ENCODE measurements at places on chromosomes 12 and 14. TPM values are rescaled to one million over a fixed set of nuclear protein-coding genes. Genes with fewer than 3 reads are reported as not detected.

Gene MYBPC1
- total RNA-seq = not detected

Gene KRT6A
- not detected for total RNA-seq

Gene CAPZA3
- total RNA-seq = not detected

Gene SLC6A13
- total RNA-seq = not detected

Gene AMHR2
- total RNA-seq = not detected

Gene CDKN3
- total RNA-seq = 45.9 TPM

Gene OTUB2
- 3.6 TPM for total RNA-seq

Gene RAB15
- total RNA-seq = 54.3 TPM

- no peak overlapping the region for H3K27ac ChIP-seq
- H3K27me3 ChIP-seq = no peaks in the 10 kb centered on the region
- H3K4me3 ChIP-seq = peak overlapping the region; percentile 27
These were observed 33.4 kb downstream of the ACADS start for GRCh38 chr12:120758798-120759590.

- no peak overlapping the region for H3K27ac ChIP-seq
- H3K36me3 ChIP-seq = no peaks in the 10 kb centered on the region
- H3K4me1 ChIP-seq = no peaks in the 10 kb centered on the region
These were observed 27.1 kb upstream of the CLMN start for GRCh38 chr14:95346820-95347219.

- H3K27ac ChIP-seq = no peak overlapping the region
- H3K4me1 ChIP-seq = peaks cover under 1% of the 10 kb centered on the region
- H3K4me3 ChIP-seq = no peak overlapping the region
- DNase-seq = no peak
- H3K36me3 ChIP-seq = peaks cover 22% of the 10 kb centered on the region
These were observed 56.1 kb upstream of the FBRSL1 start for GRCh38 chr12:132433641-132434395.

DNA sequence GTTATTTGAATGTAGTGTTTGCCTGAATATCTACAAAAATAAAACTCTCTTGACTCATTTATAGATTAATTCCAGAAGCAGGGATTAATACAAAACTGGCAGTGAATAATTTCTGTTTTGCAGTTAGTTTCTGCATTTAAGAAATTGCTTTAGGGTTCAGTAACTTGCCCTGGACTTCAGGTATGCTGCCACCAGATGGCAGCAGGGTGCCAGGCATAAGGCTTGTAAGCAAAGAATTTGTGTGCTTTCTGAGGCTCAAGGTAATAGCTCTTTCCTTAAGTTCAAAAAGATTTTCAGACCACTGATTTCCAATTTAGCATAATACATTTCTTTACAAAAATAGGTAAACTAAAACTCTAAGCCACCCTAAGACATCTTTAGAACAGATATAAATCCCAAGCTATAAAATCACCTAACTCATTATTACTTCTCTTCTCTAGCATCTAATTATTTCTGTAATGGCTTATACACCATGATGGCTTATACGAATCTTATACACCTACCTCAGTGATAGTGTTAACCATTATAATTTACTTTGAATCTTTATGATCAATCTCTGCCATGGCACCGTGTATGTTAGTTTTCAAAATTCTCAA lies 398.3 kb downstream of the APAF1 start:
- peaks cover 4% of the 10 kb centered on the region for H3K36me3 ChIP-seq
- H3K4me3 ChIP-seq = no peak overlapping the region
- no peaks in the 10 kb centered on the region for H3K4me1 ChIP-seq
- H3K27ac ChIP-seq = no peak overlapping the region
- peak; percentile 71 for DNase-seq
- no peaks in the 10 kb centered on the region for H3K27me3 ChIP-seq

- no peaks in the 10 kb centered on the region for H3K4me1 ChIP-seq
- no peaks in the 10 kb centered on the region for H3K36me3 ChIP-seq
- H3K27ac ChIP-seq = no peak overlapping the region
- H3K4me3 ChIP-seq = peak overlapping the region; percentile 91
- peak; percentile 41 for DNase-seq
These were observed 947 bp downstream of the GAS2L3 start for GRCh38 chr12:100574187-100575074.

- no peaks in the 10 kb centered on the region for H3K36me3 ChIP-seq
- H3K27ac ChIP-seq = no peak overlapping the region
- H3K27me3 ChIP-seq = no peaks in the 10 kb centered on the region
- peak; percentile 40 for DNase-seq
- no peak overlapping the region for H3K4me3 ChIP-seq
These were observed 113.7 kb downstream of the LMO3 start for GRCh38 chr12:16492240-16492639.

DNA sequence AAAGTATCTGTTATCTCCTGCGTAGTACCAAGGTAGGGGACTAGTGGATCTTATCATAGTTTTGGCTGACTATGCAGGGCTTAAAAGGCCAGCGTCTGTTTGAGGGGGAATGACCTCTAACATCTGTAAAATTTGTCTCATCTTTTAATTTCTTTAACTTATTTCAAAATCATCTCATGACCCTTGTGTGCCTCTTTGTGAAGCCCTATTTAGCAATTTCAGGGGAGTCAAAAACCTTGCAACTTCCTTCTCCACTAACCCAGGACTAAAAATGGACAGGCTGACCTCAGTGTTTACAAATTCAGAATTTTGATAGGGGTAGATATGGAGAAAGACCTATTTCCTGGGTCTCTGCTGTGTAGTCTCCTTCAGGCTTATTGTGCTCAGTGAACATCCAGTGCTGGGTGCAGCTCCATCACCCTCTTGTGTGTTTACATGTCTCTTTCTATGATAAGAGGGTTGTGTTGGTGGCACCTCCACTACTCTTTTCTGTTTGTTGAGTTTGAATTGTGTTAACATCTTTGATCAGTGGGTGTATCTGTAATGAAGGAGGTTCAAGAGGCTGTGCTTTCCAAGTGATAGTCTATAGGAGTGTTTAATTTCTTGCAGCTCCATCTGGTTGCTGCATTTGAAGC lies 14.3 kb downstream of the NECAP1 start:
- no peak overlapping the region for H3K27ac ChIP-seq
- peaks cover 59% of the 10 kb centered on the region for H3K36me3 ChIP-seq
- H3K4me1 ChIP-seq = no peaks in the 10 kb centered on the region
- H3K27me3 ChIP-seq = no peaks in the 10 kb centered on the region

DNA sequence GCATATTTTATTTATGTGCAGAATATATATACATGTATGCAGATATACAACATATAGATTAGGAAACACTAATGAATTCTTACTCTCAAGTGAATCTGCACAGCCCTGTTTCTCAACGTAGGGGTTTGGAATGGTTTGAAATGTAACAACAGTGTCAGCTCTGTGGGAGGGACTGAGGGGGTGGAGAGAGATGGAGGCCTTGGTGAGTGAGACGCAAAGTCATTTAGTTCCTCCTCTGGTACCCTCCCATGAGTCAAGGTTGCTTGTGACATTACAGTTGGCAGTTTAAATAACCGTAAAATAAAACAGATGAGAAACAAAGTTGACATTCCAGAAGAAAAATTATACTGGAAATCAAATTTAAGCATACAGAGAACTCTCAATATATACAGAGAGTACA lies 313.0 kb upstream of the PRKD1 start:
- H3K27ac ChIP-seq = no peak overlapping the region
- H3K27me3 ChIP-seq = no peaks in the 10 kb centered on the region
- no peak for DNase-seq
- no peaks in the 10 kb centered on the region for H3K36me3 ChIP-seq

DNA sequence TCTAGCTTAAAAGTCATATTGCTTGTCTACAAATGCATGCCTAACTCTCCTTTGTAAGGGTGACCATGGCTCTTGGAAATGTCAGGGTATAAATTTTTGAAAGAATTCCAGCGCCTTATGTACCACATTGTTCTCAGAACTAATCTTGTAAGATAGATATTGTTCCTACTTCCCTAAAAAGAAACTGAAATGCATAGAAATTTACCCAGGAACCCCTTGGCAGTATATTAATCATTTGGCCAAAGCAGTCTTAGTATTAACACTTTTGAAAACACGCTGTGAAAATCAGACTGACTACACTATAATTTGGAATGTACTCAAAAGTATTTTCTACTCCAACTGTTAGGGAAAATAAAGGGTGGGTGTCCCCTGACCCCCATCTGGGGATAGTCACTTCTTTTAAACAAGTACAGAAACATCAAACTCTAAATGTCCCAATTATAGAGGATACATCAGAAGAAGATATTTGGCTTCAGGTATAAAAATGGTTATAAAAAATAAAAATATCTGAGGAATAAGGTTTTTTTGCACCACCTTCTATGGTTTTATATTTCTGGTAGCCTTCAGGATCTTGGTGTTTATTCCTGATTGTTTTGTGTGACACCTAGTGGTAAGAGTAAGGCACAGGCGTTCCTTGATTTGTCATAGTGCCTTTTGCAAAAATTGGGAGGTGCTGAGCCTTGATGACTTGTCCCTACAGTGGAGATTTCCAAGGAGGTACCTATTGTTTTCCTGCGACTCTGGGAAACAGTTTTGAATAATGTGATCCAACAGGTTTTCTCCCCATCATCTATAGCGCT lies 2.2 kb upstream of the NFKBIA start:
- H3K36me3 ChIP-seq = peaks cover 20% of the 10 kb centered on the region
- H3K4me3 ChIP-seq = no peak overlapping the region
- H3K4me1 ChIP-seq = peaks cover 7% of the 10 kb centered on the region
- no peak for DNase-seq
- H3K27me3 ChIP-seq = no peaks in the 10 kb centered on the region
- H3K27ac ChIP-seq = no peak overlapping the region

- H3K4me3 ChIP-seq = no peak overlapping the region
- no peak overlapping the region for H3K27ac ChIP-seq
- H3K4me1 ChIP-seq = no peaks in the 10 kb centered on the region
- H3K36me3 ChIP-seq = no peaks in the 10 kb centered on the region
- H3K27me3 ChIP-seq = peaks cover 2% of the 10 kb centered on the region
These were observed 16.3 kb upstream of the GALNT9 start for GRCh38 chr12:132345561-132346200.

DNA sequence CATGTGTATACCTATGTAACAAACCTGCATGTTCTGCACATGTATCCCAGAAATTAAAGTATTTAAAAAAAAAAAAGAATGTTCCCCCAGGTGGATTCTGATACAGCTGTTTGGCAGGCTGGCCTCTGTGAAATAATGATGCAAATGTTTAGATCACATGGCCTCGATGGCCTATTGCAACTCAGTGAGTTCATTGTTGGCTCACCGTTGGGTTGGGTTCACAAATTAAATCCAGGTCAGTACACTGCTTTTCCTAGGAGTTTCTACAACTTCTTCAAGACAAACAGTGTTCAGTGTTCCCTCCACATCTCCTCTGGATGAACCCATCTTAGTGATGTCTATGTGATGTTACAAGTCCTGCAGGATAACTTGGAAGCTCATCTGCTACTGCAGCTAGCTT lies 58.3 kb upstream of the STXBP6 start:
- H3K4me3 ChIP-seq = no peak overlapping the region
- H3K4me1 ChIP-seq = no peaks in the 10 kb centered on the region
- no peak for DNase-seq
- H3K27ac ChIP-seq = no peak overlapping the region
- no peaks in the 10 kb centered on the region for H3K36me3 ChIP-seq

- DNase-seq = no peak
- H3K4me1 ChIP-seq = no peaks in the 10 kb centered on the region
- H3K27me3 ChIP-seq = no peaks in the 10 kb centered on the region
- peaks cover 6% of the 10 kb centered on the region for H3K36me3 ChIP-seq
These were observed 162.6 kb downstream of the PPFIA2 start for GRCh38 chr12:81596558-81596957.

DNA sequence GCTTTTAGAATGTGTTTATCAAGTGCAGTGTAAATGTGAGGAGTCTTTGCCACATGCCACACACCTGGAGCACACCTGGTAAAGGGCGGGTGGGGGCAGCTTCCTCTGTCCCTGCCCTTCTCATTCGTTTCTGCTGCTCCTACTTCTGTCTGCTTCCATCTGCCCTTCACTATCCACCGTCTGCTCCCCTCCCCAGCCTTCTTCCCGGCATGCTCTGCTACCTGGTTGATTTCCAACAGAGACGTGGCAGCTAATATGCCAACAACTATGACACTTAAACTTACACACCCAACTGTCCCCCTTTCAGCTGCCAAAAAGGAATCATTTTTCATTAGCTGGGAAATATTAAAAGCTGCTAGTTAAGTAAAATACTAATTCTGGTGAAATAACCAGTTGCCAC lies 9.1 kb upstream of the CARMIL3 start:
- no peak overlapping the region for H3K4me3 ChIP-seq
- H3K36me3 ChIP-seq = no peaks in the 10 kb centered on the region
- H3K27me3 ChIP-seq = no peaks in the 10 kb centered on the region
- no peak for DNase-seq
- H3K4me1 ChIP-seq = no peaks in the 10 kb centered on the region

GRCh38 chr14:100767788-100768536 lies 41.3 kb downstream of the DLK1 start:
- no peak overlapping the region for H3K4me3 ChIP-seq
- peaks cover 22% of the 10 kb centered on the region for H3K36me3 ChIP-seq
- no peak overlapping the region for H3K27ac ChIP-seq
- H3K4me1 ChIP-seq = no peaks in the 10 kb centered on the region
- H3K27me3 ChIP-seq = no peaks in the 10 kb centered on the region

- H3K27me3 ChIP-seq = peaks cover 5% of the 10 kb centered on the region
- H3K4me1 ChIP-seq = no peaks in the 10 kb centered on the region
- no peak within 1 kb of the TSS for H3K27ac ChIP-seq
These were observed at the start of gene KCNJ8 for GRCh38 chr12:21774358-21775132. KCNJ8 (minus strand) TSS chr12:21774706; CDS start chr12:21773616, 1,090 bp downstream.

- H3K36me3 ChIP-seq = peaks cover 1% of the 10 kb centered on the region
- no peak for DNase-seq
- H3K27ac ChIP-seq = no peak overlapping the region
- no peaks in the 10 kb centered on the region for H3K27me3 ChIP-seq
- H3K4me1 ChIP-seq = no peaks in the 10 kb centered on the region
These were observed 102.6 kb upstream of the KRR1 start for GRCh38 chr12:75613981-75614380.

DNA sequence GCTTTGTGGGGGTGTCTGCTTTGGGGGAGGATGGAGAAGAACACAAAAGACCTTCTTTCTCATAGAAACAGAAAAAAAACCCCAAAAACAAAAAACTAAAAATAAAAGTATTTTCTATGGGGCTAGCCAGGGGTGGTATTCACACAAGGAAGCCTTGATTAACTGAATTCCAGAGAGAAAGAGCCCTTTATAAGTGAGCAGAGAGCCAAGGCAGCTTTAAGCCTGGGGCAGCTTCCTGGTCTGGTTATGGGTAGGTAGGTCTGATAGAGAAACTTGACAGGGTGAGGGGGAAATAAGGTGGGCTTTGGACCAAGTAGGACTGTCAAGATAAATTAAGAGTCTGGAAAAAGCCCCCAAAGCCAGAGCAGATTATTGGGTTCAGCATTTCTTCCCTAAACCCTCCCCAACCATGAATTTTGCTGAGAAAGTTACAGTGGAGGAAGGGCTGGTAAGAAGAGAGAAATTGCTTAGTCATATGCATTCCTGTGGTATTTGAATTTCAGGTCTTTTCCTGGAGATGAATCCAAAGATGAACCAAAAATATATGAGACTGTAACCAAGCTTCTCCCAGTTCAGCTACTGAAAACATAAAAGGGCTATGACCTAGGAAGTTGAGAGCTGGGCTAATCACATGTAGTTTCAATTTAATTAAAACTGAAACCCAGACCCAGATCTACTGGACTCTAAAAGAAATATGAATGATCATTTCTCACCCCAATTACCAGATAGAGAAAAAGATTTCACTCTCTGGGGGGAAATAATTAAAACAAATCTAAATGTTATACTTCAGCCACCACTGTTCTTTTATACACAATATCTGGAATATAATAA lies 144.8 kb downstream of the TBC1D30 start:
- DNase-seq = no peak
- H3K4me1 ChIP-seq = no peaks in the 10 kb centered on the region
- no peak overlapping the region for H3K27ac ChIP-seq
- no peak overlapping the region for H3K4me3 ChIP-seq
